ENCODE measurements at places on chromosomes 5 and 9.

DNA sequence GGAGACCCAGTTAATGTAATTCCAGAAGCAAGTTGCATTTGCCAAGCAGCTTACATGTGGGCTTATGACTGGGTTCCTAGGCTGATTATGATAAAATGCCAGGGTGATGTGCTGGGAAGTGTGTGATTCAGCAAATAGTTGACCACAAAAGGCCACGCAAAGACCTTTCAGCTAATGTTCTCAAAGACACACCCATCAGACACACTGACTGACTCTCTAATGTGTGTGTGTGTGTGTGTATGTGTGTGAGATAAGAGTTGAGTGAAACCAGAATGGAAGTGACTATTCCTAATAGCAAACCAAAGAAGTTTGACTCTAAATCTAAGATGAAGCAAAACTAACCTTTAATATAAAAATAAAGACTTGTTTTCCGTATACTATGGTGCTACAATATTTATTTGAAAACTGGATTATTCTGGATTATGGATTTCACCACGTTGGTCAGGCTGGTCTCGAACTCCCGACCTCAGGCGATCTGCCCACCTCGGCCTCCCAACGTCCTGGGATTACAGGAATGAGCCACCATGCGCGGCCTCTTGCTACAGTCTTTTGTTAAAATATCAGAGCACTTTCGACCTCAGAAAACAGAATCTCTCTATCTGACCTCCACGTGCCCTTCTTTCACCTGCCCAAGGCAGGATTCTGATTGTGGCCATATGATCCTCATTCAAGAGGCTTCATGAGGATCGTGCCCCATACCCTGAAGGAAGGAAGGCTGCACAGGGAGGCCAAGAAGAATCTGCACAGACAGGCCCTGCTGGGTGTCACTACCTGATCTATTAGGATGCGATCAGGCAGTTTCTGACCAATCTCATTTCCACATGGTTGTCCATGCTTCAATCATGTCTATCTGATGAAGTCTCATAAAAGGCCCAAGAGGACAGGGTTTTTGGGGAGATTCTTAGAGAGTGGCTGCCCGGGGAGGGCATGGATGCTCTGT, 75.6 kb downstream of the USP20 start:
- no peak for DNase-seq

DNA sequence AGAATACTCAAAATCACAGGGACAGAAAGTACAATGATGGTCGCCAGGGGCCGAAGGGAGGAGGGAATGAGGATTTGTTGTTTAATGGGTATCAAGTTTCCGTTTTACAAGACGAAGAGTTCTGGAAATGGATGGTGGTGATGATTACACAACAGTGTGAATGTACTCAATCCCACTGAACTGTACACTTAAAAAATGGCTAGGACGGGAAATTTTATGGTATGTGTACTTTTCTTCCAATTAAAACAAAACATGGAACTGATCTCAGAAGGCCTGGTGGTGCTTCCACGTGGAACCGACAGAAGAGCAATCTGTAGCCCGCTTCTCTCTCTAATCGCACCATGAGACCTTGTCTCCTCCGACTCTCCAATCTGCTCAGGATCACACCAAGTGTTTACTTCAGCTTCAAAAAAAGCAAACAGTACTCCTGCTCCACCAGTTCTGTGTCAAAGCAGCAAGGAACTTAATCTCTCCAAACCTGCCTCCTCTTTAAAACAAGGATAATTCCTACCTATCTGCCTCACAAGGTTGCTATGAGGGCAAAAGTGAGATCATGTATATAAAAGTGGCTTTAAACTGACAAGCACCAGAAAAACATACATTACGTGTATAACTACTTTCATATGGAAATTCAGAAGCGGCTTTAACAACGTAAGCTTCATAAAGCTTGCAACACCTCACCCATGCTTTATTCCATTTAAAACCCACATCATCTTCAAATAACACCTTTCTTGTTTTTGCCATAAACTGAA, 2.1 kb downstream of the ECPAS start:
- DNase-seq, result no peak

GRCh38 chr5:57508211-57508610, 25.6 kb upstream of the ACTBL2 start:
- no peak for DNase-seq

- no peak for DNase-seq
Measured at GRCh38 chr5:149147676-149148075, 6.4 kb downstream of the ABLIM3 start.

DNA sequence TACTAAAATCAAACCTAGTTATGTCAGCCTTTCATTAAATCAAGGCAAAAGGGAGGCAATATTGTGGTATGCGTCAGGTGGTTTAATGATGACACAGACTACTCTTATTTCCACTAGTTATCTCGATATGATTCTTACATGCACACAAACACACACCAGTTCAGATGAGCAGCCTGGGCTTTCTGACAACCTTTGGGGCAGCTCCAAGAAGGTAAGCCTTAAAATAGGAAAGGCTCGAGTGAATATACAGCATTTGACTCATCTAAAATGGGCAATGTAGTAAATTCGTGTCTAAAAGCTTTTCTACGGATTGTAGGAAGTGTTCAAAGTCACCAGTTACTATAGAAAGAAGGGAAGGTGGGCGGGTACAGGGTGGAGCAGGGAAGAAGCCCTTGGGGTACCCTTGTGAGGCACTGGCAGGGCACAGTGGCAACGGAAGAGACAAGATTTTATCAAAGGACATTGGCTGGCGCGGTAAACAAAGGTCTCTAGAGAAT, 1.9 kb downstream of the ANKH start:
- no peak for DNase-seq

DNA sequence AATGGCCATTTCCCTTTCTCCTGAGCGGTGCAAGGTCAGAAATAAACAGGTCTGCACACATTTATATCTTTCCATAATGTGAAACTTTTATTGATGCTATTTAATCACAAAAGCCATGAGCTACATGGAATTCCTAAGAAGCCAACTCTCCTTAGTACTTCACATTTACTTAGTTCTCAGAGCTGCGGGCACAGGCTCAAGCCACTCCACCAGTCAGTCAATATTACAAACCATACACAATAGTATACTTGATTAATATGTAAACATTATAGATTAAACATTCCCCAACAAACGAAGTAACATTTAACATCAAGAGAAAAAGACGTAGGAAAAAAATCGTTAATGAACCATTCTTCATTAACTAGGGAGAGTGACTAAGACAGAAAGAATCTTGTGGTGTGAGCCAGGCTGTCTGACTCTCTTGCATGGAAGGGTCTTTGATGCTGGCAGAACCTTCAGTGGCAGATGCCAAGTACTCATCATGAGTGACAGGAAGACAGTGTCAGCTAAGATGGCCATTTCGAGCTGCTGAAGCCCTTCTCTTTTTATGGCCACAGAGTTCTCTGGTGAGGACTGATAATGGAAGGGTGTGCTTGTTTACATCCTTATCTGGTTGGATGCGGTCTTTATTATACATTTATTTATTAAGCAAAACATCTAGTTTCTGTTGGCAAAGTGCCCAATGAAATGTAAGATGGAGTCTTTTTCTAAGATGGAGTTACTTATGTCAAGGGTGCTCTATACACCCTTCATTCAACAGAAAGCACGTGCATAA, 115.5 kb upstream of the TUT7 start:
- no peak for DNase-seq

DNA sequence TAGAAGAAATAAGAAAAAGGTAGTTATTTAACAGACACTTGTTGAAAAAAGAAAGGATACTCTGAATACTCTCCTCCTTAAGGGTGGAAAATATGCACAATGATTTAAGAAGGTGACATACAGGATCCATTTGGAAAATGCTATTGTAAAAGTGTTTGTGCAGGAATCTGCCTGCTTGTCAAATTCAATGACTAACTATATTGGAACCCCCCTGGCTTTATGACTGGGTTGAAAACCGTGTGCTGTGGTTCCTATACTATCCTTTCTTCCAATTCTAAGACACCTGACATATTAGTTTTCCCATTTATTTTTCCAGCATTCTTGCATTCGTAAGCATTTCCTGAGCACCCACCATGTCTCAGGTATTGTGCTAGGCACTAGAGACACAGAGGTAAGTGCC, 220.0 kb downstream of the GLIS3 start:
- DNase-seq, result no peak

DNA sequence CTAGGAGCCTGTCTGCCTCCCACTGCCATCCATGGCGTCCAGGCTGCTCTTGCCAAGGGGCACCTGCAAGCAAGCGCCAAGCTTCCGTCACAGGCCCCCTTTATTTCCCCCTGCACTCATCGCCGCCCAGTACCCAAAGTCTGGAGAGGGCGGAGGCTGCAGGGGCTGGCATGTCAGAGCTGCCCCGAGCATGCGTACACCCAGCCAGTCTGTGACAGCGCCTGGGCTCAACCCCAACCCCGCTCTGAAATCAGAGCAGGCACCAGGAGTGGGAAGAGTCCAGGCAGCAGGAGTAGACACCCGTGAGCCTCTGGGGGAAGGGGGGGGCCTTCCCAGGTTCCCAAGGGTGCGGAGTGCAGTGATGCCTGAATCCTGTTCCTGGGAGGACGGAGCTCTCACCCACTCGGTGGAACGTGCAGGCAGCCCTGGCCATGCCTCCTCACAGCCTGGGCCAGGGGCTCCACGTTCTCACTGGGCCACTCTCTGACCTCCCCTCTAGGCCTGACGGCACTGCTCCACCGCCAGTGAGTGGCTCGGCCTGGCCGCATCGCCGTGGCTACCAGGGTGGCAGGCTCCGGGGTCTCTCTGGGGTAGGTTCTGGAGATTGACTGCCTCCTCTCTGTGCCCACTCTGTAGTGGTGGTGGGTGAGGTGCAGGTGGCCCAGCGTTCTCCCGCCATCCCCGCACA, 469.0 kb downstream of the CDH9 start:
- DNase-seq, result no peak

GRCh38 chr9:70352802-70353201, 61.7 kb downstream of the KLF9 start:
- DNase-seq, result no peak

DNA sequence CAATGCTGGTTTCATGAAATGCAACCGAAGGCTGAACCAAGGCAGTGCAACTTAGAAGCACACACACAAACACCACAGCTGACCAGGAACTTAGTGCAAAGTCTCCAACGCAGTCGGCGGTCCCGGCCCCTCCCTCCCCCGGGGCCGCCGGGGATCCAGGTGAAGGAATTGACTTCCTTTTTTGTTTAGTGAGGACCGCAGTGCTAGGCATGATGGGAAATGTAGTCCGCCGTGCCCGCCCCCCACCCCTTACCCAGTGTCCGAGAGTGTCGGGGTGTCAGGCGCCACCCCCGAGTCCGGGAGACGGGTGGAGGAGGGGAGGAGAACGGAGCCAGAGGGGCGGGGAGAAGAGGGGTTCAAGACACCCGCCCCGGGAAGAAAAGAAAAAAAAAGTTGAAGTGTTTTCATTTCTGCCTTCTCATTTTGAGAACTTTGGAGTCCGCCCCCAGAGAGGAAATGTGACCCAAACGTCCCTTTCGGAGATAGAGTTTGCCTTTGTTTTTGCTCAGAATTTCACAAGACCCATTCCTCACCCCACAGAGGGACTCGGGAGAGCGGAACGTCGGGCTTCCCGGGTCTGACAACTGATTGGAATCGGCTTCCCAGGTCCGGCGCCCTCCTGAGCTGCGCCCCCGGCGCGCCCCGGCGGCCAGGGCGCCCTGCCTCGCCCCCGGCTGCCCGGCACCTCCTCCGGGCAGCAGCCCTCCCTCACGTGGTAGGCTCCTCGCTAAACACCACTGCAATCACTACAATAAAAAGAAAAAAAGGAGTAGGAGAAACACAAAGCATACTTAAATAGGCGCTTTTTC, 2.0 kb downstream of the IER5L start:
- DNase-seq, result peak; percentile 32

DNA sequence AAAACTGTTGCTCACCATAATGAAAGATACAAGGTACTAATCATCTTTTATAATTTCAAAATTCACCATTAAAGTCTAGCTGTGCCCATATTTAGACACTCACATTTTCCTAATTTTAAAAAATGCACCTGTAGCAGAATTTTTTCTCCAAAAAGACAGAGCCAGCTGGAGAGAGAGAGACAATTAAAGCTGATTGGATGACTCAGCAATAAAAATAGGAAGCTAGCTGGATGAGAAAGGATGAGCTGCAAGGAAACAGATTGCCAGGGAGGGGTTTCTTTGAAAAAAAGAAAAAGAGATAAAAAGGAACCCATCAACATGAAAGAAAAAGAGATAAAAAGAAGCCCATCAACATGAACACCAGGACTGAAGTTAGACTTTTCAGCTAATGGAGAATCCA, 73.8 kb downstream of the HCN1 start:
- DNase-seq, result no peak

- no peak for DNase-seq
Measured at GRCh38 chr5:30839956-30840355, 353.5 kb upstream of the CDH6 start.

DNA sequence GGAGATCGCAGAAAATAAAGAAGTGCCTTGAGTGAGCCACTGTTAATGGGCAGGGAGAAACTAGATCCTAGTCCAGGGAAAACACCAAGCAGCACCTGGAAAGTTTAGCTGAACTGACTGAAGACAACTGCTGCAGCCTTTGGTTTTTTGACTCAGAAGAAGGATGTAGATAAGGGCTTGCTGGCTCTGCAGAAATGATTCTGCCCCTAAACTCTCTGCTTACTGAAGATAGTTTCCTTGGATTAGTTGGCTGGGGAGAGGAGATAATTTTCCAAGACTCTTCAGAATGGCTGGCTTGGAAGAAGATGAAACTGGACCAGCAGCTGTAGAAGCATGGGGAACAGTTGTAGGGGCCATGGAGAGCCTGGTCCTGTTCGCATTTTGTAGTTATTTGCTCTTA, 471.8 kb downstream of the KDM4C start:
- DNase-seq, result no peak

DNA sequence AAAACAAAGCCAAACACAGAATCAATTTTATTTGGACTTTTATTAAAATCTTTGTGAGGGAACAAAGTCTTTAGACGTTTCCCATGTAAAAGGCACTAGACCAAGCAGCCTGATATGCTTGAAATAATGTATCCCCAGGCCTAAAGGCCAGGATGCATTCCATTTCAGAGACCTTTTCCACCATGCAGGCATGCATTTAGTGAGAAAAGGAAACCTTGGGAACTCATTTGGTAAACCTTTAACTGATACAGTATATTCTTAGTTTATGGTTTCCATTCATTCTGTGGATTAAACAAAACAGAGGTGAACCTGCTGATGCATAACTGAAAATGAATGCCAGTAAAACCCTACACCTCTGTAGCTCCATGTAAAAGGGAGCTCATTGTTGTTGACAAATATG, 600.0 kb downstream of the NR2F1-AS1 start:
- no peak for DNase-seq

DNA sequence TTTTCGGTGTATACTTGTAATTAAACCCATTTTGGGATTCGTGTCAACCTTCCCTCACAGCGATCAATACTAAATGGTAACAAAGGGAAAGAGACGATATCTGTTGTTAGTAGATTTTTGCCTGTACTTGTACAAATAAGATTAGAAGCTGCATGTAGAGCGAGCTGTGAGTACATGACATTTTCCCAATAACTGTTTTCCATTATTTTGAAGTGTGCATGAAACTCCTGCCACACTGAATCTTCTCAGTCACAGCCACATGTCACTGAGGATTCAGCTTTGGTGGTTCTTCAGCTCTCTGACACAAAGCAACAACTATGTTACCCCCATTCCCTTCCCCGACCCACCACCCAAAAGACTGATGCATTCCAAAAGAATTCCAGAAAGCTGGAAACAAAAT, 685.6 kb downstream of the EFNA5 start:
- no peak for DNase-seq

GRCh38 chr5:33829430-33829829, 62.4 kb downstream of the ADAMTS12 start:
- DNase-seq, result no peak

GRCh38 chr5:35198686-35199085, 31.6 kb downstream of the PRLR start:
- no peak for DNase-seq

Measured in activated naive CD4-positive, alpha-beta T cell (primary cell).